ENCODE measurements at places on chromosomes 2 and 18.

DNA sequence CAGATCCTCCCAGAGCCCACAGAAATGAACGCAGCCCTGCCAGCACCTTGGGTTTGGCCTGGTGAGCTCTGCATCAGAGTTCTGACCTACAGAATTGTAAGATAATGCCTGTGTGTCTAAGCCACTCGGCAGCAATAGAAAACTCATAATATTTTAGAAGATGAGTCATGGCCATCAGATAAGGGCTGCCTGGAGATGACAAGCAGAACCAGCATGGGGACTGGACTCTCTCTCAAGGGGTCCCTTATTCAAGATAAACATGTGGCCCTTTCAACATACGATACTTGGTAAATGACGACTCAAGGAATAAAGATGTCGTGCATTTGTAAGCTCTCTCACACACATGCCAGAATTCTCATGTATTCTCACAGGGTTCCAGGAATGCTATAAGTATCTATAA, 8.5 kb upstream of the AGAP1 start:
- no peak for DNase-seq

DNA sequence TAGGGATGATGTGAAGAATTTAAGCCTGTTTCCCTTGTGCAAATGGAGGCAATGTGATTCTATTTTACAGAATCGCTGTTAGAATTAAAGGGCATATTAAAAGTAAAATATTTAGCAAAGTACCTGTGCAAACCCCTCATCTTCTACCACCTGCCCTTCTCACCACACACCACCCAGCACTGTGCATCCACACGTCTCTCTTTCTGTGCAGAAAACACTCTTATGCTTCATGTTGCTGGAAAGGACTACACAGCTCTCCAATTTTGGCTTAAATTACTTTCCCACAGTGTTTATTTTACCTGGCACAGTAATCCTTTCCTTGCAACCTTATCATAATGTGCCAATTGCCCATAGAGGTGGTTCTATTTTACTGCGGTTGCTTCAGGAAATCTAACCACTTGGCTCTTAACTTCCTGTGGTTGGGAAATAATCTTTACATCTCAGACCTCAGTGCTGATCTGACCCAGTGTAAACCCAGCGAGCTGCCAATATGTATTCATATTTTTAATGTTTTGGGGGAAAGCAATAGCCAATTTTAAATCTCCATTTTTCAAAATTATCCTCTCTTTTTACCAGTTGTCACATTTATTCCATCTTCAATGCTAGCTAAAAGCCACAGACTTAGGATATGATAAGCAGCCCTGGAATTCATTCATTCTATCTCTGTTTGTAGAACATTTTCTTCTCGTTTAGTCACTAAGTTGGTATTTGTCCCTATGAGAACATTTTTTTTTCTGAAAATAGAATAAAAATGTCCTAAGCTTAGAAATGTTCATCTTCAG, 250.9 kb downstream of the DSEL start:
- no peak for DNase-seq

- DNase-seq: peak; percentile 48
Measured at GRCh38 chr2:23940718-23941620, 706 bp downstream of the UBXN2A start.

DNA sequence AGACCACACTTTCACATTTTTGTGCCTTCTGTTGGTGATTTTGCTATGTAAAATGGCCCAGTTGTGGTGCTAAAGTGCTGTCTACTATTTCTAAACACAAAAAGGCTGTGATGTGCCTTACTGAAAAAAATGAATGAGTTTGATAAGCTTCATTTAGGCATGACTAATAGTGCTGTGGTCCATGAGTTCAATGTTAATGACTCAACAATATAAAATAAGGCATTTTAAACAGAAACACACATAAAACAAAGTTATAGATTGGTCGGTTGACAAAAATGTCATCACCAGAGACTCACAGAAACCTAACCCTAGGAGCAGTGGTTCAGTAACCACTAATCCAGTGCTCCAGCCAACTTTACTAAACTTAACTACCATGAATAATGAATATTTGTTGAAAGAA, 160.0 kb downstream of the DNAH6 start:
- DNase-seq: no peak

- DNase-seq: no peak
Measured at GRCh38 chr2:8581234-8581561, 100.7 kb upstream of the ID2 start.

GRCh38 chr2:222900354-222900753, 39.5 kb downstream of the ACSL3 start:
- no peak for DNase-seq

DNA sequence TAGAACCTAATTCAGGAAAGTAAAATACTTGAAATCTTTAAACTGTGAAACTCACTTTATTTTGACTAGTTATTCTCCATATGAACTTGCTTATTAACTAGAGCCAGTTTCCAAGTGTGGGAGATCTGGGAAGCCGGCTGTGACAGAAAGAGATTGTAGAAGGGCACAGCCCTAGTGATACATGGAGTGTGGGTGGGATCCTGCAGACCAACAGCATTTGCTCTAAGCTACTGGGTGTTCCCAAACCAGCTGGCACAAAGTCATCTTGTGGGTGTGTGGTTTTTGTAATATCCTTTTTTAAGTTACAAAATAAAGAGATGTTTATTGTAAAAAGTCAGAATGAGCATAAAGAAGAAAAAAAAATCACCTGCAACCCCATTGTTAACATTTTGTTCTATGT, 3.4 kb downstream of the DUSP19 start:
- no peak for DNase-seq

GRCh38 chr2:196229013-196229412, 57.6 kb upstream of the STK17B start:
- no peak for DNase-seq

- no peak for DNase-seq
Measured at GRCh38 chr2:59047373-59047995, 806.4 kb upstream of the FANCL start.

- DNase-seq: no peak
Measured at GRCh38 chr2:37609782-37610181, 61.7 kb downstream of the CDC42EP3 start.

- DNase-seq: no peak
Measured at GRCh38 chr18:57585855-57586250, 649 bp downstream of the FECH start.

GRCh38 chr2:237765875-237766274, 32.7 kb upstream of the RBM44 start:
- no peak for DNase-seq

GRCh38 chr2:239684271-239684810, 283.5 kb upstream of the HDAC4 start:
- no peak for DNase-seq

DNA sequence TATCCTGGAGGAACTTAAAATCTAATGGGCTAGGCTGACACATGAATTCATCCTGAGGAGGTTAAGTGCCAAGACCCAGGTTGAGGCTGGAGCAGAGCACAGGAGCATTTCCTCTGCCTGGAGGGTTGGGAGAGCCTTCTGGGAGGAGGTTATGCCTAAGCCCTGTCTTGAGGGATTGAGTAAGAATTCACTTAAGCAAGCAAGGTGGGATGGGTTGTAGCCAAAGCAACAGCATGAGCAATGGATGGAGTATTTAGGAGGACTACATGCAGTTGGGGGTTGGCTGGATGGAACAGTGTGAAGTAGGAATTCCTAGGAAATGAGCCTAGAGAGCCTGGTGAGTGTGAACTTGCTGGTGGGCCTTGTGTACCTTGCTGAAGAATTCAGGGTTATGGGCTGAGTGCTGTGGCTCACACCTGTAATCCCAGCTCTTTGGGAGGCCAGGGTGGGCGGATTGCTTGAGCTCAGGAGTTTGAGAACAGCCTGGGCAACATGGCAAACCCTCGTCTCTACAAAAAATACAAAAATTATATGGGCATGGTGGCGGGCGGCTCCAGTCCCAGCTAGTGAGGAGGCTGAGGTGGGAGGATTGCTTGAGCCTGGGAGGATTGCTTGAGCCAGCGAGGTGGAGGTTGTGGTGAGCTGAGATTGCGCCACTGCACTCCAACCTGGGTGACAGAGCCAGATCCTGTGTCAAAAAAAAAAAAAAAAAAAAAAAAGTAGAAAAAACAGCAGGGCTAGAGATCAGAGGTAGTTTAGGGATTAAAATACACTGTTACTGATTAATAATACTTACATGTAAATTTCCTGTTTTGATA, 22.2 kb downstream of the TANC1 start:
- DNase-seq: no peak

GRCh38 chr2:203623096-203623495, 83.3 kb upstream of the CD28 start:
- no peak for DNase-seq

- DNase-seq: no peak
Measured at GRCh38 chr2:127275789-127276188, 18.2 kb downstream of the ERCC3 start.

Data from CD4-positive, alpha-beta T cell treated with Interferon alpha-2 for 1 hour (primary cell).